ENCODE measurements at places on chromosomes 7 and 10.

DNA sequence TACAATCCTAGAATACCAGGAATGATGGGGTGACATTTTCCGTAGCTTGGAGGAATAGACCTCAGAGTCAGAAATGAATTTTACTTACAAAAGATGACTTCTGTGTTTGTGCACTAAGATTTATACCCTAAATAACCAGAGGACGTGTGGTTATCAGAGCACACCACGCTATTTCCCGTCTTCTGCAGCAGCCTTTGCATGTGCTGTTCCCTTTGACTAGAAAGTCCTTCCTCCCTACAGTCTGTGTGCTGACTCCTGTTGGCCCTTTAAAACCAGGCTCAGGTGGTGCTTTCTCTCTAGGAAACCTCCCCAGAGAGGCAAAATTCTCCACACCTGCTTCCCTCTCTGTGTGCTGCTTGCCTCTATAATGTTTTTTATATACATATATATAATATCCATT is 73.3 kb upstream of the SMNDC1 start:
- DNase-seq, result no peak

DNA sequence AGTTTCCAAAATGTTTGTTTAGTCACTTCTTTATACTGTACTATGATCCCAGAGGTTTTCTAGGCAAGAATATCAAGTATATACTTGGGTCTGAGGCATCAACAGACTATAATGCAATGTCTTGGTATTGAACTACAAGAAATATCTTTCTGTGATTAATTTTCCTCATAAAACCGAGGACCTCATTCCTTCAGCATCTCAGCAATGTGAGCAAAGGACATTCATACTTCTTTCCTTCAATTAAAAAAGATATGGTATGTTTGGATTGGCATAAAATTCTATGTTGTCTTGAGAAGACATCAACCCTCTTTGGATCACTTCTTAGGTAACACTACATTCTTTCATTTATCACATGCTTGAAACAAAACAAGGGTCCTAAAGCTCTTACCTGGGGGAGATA is 524.5 kb downstream of the PHTF2 start:
- DNase-seq, result no peak

DNA sequence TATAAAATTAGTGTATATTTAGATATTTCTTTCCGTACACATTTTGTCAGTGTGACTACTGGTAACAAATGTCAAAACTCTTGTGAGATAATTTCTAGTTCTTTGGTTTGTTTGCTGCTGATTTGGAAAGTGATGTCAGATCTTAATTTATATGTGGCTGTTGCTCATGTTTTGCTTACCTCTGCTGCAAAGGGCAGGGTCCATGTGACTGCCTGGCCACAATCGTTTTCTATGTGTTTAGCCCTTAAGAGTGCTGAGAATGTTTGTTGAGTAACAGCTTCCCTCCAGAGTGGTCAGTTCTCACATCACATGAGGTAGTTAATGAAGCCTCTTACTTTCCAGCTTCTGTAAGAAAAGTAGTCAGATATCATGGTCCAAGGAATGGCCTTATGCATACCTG is 4.2 kb downstream of the NRBF2 start:
- DNase-seq, result no peak

DNA sequence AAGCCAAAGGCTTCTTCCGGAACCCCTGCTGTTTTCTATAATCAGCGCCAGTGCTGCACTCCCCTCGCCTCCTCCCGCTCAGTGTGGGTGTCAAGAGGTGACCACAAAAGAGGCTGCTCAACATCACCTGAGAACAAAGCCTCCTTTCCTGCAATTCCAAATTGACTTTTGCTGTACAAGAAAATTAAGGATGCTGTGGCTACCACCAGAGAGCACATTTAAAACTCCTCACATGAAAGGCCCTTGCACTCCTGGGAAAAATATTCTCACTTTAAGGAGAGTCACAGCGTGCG is 96.4 kb downstream of the HIPK2 start:
- no peak for DNase-seq

- no peak for DNase-seq
These were observed 32.1 kb downstream of the NRP1 start for GRCh38 chr10:33302208-33302829.

GRCh38 chr7:97226541-97226940 is 109.0 kb downstream of the SDHAF3 start:
- DNase-seq, result no peak

DNA sequence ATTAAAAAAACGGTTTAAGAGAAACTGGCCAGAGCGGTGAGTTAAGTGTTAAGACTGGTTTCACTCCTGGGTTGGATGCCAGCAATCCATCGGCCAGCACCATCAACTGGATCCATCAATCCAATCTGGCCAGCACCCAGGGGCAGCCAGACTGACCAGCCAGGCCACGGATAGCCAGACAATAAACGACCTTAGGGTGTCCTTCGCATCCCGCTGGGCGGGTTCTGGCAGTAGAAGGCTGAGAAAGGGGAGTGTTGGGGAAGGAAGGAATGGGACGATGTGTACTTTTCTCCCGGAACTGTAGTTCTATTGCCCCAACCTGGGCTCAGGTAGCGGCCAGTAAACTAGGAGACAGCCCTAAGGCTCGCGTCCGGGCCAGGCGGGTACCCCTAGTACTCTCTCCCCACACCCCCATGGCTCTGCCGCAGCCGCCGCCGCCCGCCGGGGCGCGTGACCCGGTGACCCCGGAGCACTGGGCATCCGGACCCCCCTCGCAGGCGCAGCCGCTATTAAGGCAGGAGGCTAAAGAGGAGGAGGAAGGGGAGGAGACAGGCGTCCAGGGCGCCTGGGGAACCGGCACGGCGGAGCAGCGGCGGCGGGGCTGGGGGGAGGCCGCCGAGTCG is at the start of gene CASD1:
Gene CASD1 (plus strand): TSS at position 546 of the 623 bp plus-strand sequence. CDS start 276 bp downstream, outside the sequence.
- peak; percentile 65 for DNase-seq

DNA sequence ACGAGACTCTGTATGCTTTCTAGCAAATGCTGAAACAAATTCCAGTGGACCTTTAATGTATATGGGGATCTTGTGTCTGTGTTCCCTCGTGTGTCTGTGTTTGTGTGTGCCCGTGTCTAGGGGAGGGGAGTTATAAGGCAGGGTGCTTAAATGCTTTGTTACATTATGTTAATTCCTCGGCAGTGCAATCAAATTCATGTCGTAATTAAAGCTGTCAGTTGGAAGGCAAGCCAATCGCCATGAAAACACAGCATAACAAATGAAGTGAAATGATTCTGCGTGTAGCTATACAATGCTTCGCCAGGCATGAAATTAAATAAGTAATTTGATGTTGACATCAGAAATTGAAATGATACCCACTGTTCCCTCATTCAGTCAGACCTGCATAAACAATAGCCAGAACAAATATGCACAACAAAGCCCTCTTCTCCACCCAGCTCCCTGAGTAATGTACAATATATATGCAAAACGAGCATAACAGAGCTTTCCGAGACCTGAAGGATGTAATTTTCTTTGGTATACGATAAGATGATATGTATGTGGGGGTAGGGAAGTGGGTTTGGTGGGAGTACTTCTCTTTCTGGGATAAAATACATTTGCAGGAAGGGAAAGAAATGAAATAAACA is 534.1 kb downstream of the AUTS2 start:
- no peak for DNase-seq

DNA sequence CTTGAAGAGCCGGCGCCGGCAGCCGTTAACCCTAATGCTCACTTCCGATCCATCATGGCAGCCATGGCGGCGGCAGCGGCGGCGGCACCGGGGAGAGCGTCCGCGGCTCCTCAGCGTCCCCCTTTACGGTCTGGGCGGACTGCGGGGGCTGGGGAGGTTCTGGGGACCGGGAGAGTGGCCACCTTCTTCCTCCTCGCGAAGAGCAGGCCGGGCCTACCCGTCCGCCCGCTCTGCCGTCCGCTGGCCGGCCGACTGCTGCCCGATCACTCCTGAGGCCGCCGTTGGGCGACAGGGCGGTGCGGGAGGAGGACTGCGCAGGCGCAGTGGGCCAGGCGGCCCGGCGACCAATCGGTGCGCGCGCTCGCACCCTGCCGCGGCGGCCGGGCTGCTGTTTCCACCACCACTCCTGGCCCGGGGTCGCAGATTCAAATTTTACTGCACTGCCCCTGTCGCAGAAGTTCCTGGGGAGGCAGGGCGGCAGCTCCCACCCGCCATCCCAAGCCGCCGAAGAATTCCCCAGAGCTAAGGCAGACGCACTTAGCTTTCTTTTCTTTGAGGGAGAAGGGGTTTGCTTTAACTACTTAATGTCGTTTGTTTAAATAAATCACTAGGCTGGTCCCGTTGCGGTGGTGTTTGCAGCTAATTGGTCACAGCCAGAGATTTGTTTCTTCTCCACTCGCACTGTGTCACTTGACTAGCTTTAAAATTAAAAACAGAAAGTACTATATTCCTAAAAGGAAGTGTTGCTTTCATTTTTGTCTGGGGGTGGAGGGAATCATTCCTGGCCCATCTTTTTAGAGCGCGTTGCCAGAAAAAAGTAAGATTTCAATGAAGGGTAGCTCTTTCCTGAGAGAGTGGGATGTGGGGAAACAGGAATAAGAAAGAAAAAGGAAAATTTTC is at the start of gene KIF5B:
Gene KIF5B (minus strand): TSS at position 290 of the 900 bp plus-strand sequence. CDS start 452 bp downstream, outside the sequence.
- peak; percentile 80 for DNase-seq

DNA sequence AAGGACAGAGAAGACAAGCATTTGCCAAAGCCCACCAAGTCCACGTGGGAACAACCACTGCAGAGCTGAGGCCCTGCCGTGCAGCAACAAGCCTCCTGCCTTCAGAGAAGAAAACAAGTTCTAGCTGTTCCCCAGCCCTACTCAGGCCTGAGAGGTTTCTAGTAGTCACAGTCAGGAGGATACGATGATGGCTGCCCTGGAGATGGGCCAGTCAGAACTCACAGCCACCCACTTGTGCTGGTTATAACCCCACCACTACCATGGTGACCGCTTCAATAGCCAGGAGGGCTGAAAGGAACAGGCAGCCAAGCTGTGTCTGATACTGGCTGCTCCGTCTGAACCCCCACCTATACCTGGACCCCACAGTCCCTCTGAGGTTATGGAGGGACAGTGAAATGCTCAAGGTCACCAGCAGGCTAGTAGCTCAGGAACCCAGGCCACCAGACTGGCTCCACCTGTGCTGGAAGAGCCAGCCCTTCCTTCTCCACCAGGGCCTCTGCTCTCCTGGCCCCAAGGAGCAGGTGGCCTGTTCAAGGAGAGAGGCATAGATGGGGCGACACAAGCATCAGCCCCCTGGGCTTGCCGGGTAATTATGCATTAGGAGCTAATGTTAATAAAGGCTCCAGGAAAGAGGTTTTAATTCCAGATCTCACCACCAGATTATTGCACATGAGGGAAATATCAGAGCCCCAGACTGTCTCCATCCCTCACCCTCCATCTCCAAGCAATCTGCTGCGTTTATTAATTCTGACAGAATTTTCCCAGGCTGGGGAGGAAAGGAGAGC is 125.8 kb upstream of the PCBD1 start:
- no peak for DNase-seq

DNA sequence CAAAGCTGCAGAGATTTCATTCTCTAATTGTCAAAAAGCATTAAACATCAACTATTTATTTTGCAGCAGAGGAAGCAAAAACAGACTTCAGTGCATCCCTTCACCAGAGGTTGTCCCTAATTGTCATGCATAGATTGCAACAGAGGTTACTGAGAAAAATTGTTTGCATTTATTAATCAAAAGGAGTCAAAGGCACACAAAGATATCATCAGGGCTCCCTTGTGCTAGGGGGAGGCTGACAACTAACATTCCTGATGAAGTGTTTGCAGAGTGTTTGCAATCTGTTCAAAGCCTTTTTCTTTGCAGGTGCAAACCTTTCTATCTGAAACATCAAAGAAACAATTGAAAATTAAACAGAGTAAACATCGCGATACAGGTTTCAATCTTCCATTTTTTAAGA is 227.5 kb downstream of the TEX36 start:
- DNase-seq, result no peak

DNA sequence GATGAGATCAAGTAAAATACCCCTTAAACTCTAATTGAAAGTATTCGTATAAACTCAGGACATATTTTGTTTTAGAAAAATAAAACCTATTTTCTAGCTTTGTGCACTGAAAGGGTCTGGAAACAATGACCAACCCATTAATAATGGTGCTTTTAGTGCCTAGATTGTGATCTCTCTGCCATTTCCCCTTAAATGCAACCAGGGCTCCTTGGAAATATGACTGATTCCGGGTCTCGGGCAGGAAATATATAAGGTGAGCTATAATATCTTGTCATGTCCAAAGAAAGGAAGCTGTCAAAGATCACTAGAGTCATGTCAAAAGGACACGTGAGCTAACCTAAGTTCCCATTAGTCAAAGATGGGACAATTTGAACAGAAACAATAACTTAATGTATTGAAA is 12.4 kb upstream of the ADAM12 start:
- DNase-seq, result no peak

DNA sequence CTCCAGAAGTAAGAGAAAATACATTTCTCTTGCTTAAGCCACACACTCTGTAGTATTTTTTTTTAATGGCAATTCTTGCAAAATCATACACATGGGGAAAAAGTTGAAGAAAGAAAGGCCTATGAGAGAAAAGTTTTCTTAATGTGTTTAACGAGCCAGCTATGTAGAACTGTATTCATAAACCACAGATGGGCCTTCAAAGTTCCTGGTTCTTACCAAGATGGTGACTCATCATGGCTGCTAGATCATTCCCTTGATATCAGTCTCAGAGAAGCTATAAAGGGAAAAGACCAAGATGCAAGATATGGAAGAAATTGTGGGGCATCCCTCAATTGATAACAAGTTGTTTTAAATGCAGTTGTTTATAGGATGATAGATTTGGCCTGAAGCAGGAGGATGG is 992.7 kb upstream of the MBL2 start:
- no peak for DNase-seq

GRCh38 chr7:11210374-11210773 is 236.7 kb downstream of the PHF14 start:
- no peak for DNase-seq

DNA sequence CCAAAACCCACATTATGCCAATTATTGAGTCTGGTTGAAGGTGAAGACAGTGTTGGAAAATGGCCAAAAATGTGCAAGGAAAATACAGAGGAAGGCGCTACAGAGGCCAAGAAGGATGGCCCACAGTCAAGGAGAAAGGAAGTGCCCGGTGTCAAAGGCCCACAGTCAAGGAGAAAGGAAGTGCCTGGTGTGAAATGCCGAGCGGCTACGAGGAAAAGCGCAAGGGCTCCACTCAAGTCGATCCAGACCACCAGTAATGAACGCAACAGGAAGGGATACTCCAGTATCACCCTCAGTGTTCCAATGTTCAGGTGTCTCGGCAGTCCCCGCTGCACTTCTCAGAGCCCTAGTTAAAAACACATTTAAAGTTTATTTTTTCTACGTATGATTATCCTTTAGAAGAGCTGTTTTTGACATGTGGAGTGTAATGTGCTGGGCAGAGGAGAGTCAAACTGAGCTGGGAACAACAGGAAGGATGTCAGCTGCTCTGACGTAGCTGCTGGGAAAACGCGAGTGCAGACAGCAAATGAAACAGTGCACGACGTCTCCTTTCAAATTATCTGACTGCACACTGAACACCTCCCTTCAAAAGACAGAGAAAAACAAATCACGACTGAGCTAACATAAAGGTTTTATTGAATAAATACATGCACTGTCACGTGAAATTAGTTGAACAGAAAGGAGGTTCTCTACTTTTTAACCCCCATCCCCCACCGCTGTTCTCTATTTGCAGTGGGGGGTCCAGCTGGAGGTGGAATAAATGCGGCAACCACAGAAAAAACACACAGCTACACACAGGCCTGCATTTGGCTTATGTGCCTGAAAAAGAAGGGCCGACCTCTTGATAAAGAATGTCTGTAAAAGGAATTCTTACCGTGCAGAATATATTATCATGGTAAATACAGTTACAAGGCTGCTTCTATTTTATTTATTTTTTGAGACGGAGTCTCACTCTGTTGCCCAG is 26.1 kb upstream of the NCAPG2 start:
- peak; percentile 9 for DNase-seq

GRCh38 chr7:18873734-18874336 is 243.6 kb downstream of the TWIST1 start:
- DNase-seq, result no peak

GRCh38 chr7:41114131-41114530 is 588.8 kb downstream of the INHBA start:
- DNase-seq, result no peak
